ENCODE measurements at places on chromosomes 11 and 22. TPM values are rescaled to one million over a fixed set of nuclear protein-coding genes. Genes with fewer than 3 reads are reported as not detected.

DNA sequence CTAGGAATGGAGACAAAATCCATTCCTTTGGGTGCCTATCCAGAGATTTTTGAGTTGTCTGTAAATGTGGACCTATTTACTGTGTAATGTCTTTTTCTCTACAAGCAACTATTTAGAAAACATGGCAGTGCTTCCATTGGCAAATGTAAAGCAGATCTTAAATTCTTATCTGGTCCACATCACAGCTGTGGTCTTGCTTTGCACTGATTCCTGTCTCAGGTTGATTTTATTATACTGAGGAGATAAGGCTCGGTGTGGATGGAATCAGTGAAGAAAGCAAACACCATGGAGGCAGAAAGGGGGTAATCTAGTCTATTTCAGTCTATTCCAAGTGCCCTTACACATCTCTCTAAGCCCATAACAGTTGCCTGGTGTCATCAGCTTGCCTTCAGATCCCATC lies 160.5 kb downstream of the NCAM1 start:
- no peak for DNase-seq

- peak; percentile 73 for DNase-seq
Observed at GRCh38 chr22:27772081-27772983, 29.2 kb downstream of the MN1 start.

- DNase-seq: no peak
Observed at GRCh38 chr11:17263769-17264168, 12.8 kb upstream of the NUCB2 start.

Gene CNTF
- 2.3 TPM for total RNA-seq

Gene EFCAB6
- total RNA-seq: 1.7 TPM

Gene RTN4R
- 0.76 TPM for total RNA-seq

Data from posterior vena cava (tissue), 2 donors.